ENCODE measurements at places on chromosomes 13 and 19. TPM values are rescaled to one million over a fixed set of nuclear protein-coding genes. Genes with fewer than 3 reads are reported as not detected.

EDNRB gene
- 13.6 TPM for total RNA-seq

GRCh38 chr13:46743191-46743590 is 53.8 kb downstream of the ESD start:
- no peak for DNase-seq

DNA sequence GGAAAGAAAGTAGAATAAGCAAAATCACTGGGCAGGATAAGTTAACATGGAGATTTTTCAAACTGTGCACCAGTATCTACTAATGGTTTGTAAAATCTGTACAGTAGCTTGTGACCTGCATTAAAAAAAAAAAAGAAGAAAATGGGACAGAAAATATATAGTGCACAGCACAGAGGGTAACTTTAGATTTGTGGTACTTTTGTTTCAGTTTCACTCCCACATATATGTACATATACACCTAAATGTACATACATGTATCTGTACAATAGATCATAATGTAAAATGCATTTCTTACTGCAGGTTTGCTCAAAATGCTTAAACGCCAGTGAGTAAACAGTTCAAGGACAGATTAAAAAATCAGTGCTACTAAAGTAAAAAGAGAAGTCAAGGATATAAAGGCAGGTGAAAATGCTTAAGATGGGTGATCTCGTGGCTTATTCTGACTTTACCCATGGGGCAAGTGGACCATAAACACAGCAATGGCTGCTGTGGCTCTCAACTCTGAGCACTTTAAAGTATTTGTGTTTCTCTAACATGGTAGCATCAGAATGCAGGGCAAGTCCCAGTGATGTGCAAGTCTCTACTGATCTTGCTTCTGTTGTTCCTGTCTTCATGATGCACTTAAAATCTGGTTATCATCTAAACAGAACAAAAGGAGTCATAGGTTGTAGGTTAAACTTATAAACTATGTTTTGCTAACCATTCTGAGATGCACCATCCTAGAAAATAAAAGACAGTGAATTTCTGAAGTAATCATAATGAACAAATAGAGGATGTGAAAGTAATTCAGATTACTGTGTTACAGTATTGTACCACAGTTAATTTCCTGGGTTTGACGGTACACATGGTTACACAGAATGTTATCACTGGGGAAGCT is 112.3 kb downstream of the MIPEP start:
- DNase-seq: no peak

GRCh38 chr13:50990065-50990817 is 80.7 kb downstream of the RNASEH2B start:
- no peak for DNase-seq

ZNF850 gene
- total RNA-seq: 0.46 TPM
